SK-N-DZ (cell line): ENCODE measurements at places on chromosomes 5 and 9.

DNA sequence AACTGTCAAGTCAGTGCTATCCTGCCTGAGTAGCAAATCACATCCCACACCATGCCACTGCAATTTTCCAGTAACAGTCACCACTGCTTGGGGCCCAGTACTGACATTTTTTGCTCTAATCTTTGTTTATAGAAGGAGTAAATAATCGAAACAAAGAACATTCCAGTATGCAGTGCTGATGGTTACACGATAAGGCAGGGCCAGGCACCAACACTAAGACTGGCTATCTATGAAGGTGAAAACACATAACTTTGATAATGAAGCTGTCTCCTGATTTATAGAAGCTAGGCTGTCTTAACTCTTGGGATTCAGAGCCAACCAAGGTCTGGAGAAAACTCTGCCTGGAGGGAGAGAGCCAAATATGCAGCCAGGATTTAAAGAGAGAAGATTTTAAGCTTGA is 365.3 kb downstream of the BNC2 start:
- DNase-seq = no peak

- DNase-seq = no peak
Measured at GRCh38 chr5:32585122-32585445, 273 bp upstream of the SUB1 start.

DNA sequence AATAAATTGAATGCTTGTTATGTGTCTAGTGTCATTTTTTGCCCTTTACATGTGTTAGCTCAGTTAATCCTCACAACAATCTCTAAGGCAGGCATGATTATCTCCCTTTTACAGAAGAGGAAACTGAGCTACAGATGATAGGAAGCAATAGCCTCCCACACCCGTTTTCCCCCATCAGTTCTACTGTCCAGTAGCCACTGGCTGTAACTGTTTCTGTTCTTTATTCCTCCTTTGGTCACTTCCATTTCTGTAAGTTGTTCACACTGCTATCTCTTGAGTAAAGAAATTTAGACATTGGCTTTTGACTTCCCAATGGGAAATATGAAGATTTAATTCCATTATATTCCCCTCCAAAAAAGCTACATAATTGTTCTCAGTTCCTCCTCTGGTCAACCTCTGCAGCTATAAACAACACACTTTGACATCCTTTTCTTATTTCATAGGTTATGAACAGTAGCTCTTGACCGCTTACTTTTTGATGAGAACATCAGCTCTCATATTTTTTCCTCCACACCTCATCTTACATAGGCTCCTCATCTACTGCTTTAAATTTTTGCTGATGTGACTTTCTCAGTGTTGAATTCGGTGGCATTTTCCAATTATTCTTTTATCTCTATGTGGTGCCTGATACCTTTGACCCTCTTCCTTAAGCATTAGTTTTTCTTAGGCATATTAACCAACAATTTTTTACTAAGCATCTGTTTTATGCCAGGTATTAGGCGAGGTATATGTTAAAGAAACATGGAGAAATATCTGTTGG is 21.4 kb downstream of the SPZ1 start:
- DNase-seq = no peak

DNA sequence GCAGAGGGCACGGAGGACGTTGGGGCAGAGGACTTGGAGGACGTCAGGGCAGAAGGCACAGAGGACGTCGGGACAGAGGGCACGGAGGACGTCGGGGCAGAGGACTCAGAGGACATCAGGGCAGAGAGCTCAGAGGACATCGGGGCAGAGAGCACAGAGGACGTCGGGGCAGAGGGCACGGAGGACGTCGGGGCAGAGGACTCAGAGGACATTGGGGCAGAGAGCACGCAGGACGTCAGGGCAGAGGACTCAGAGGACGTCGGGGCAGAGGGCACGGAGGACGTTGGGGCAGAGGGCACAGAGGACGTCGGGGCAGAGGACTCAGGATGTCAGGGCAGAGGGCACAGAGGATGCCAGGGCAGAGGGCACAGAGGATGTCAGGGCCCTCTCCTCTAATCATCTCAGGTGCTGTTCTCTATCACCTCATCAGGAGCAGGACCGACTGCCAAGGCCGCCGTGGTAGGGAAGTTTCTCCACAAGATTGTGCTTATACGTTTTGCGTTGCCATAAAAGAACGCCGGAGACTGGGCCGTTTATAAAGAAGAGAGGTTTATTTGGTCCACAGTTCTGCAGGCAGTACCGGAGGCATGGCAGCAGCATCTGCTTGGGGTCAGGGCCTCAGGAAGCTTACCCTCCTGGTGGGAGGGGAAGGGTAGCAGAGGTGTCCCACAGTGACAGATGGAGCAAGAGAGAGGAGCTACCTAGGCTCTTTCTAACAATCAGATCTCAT is 29.4 kb upstream of the ADAMTS2 start:
- DNase-seq = no peak

DNA sequence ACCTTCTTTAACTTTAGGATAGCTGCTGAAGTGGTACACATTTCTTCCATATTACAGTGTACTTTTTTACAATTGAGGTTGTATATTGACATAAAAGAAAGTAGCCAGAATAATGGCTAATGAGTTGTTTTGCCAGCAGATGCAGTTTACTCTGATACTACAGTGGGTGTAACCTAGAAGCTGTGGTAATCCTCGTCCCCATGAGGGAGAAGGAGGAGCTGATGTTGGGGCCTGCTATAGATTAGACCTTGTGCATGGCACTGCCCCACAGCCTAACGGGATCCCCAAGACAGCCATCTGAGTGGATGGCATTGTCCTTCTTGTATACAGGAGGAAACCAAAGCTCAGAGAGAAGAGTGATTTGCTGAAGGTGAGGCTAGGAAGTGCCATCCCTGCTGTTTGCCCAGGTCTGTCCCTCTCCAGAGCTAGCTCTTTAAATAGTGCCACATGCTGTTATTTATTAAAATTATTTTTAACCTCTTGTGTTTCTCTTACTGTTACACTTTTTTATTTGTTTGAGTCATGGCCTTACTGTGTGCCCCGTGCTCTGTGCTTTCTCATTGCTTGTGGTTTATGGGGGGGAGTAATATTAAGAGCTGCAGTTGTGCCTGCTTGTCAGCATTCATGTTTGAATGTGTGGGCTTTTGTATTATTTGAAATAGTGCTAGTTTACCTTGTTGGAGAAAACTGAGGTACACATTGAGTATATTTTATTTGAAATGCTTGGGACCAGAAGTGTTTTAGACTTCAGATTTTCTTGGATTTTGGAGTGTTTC is 65.3 kb downstream of the ICE1 start:
- DNase-seq = no peak

DNA sequence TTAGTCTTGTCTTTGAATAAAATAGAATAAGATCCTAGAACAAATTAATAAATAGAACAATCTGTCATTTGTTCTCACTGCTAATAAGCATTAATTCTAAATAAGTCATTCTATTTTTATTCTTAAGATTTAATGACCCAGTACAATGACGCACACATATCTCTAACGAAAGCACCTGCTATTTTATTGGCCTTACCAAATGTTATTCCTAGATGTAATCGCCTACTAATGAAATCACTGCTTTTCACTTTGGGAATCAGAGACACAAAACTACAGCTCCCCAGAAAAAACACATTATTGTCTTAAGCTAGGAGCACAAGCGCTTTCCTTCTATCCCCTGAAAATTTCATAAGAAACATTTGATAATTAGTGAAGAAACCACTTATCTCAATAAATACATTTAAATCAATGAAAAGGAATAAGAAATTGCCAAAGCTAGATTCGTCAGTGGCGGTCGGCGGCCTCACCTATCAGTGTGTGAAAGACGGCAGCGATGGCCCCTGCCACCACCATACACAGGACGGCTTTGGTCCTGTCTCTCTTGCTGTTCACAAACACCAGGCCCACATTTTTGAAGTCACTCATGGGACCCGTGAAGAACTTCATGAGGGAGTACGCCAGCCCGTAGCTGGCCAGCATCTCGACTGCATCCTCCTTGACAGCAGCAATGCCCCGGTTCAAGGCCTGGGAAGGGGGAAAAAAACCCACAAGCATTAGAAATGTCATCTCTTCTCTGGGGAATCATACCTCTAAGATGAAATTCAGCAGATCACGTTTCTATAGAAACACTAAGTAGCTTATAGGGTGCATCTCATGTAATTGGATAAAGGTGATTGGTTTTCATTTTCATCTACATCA is 102.8 kb downstream of the ANKH start:
- DNase-seq = peak; percentile 86

- no peak for DNase-seq
Measured at GRCh38 chr9:121745396-121745695, 93.9 kb downstream of the DAB2IP start.

DNA sequence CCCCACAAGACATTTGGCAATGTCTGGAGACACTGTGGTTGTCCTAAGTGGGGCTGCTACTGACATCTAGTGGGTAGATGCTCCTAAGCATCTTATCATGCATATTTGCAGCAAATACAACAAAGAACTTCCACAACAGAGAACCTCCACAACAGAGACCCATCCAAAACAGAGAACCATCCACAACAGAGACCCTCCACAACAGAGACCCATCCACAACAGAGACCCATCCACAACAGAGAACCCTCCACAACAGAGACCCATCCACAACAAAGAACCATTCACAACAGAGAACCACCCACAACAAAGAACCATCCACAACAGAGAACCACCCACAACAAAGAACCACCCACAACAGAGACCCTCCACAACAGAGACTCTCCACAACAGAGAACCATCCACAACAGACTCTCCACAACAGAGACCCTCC is 32.8 kb downstream of the ARPC5L start:
- peak; percentile 40 for DNase-seq

DNA sequence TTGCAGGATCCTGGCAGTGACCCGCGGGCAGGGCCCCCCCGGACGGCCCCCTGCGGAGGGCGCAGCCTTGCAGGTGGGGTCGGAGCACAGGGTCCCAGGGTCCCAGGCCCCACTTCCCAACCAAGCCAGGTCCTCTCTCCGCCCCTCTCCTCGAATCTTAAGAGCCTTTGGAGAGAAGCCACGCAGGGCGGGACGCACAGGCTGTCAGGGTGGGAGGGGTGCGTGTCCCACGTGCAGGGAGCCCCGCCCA is 18.4 kb upstream of the EGFL7 start:
- DNase-seq = peak; percentile 54

DNA sequence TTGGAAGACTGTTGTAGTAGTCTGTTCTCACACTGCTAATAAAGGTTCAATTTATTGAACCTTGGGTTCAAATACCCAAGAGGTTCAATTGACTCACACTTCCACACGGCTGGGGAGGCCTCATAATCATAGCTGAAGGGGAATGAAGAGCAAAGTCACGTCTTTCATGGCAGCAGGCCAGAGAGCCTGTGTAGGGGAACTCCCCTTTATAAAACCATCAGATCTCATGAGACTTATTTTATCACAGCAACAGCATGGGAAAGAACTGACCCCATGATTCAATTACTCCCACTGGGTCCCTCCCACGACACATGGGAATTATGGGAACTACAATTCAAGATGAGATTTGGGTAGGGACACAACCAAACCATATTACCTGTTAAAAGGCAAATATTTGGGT is 268.2 kb downstream of the TMEM167A start:
- no peak for DNase-seq

DNA sequence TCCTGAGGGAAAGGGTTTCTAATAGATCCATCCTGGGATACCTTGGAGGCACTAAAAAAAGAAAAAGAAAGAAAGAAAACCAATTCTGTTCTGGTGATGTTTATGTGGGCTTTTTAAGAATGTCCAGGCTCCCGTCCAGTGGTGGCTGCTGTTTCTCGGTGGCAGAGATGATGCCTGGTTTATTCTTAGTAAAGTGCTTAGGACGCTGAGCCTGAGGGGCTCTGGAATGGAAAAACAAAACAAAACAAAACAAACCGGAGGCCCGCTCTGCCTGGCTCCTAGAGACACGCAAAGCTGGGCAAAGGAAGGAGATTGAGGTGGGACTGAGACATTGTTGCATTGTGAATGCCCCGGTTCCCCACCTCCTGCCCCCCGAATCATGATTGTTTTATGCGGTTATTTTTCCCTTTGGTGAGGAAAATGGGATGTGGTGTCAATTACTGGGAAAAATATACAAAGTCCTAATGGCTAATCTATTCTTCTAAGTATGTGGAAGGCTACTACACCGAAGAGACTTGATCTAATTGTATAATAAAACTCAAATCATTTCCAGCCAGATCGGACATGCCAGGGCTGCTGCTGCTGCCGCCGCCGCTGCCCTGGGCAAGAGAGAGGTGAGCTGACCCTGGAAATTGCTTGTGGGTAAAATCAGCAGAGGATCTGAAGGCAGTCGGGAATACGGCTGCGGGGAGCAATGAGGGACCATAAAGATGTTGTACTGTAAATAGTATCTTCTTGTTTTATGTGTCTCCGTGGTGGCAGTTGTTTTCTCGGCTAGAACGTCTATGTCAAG is 644.9 kb downstream of the CCDC171 start:
- no peak for DNase-seq

GRCh38 chr5:35815089-35815936 is 41.4 kb upstream of the IL7R start:
- DNase-seq = peak; percentile 10

DNA sequence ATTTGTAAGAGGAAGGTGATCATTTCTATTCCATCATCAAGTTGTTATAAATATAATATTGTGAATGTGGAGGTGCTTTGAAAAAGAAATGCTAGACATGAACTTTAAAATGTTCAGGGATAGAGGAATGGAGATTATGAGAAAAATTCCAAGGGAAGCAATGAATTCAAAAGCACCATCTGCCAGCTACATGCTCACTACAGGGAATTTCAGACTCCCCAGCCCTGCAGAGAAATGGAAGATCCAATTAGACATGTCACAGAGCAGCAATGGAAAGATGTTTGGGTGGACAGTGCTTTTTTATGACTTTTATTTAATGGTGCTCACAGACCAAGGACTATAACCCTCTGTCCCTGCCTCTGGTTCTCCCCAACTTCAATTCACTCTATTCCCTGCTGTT is 209.7 kb downstream of the ESM1 start:
- DNase-seq = no peak

GRCh38 chr9:131609099-131609830 is 63.9 kb downstream of the PRRT1B start:
- DNase-seq = no peak

- no peak for DNase-seq
Measured at GRCh38 chr9:21853414-21853813, 51.0 kb downstream of the MTAP start.

DNA sequence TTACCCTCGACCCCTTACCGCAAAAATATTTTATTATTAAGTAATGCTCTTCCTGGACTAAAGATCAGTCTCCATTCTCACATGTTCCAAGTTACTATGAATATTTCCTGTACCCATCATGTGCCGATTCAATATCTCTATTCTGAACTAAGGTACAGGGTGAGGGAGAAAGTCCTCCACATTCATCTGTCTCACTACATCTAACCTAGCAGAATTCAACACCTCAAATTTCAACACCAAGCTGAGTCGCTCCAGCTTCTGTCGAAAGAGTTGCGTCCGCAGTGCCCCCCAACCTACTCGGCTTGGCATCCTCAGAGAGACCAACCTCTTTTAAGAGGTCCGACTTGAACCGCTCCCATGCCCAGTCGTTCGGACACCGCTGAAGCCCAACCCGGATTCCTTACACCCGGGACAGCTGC is 1.0 kb downstream of the CERT1 start:
- DNase-seq = peak; percentile 35

GRCh38 chr5:115455301-115455707 is 89.3 kb downstream of the FEM1C start:
- DNase-seq = no peak
